NCI-H774 (cell line): ENCODE measurements at places on chromosomes 12 and 14.
A peak's percentile ranks its signal among the peaks of the same experiment; 100 is the strongest.

GRCh38 chr12:95790033-95790916, at the start of gene NTN4:
Gene NTN4, minus strand, starts transcription at chr12:95790764. Its CDS starts 455 bp downstream, at chr12:95790309.
- DNase-seq, result no peak

GRCh38 chr14:68911594-68912227, 67.4 kb downstream of the ACTN1 start:
- no peak for DNase-seq

DNA sequence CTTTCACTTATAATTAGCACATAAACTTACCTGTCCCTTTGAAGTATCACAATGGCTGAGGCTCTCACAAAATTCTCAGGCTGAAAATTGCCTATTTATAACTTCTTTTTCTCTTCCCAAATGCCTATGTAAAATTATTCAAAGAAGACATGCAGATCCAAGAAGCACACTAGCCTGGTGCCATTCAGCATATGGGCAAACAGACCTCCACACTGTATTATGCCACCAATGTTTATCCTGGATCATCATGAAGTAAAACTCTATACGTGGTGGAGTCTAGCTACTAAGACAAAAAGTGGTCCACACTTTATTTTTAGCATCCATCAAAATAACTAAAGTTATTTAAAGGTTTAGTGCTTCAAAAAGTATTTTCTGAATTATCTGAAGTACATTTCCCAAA, 15.8 kb downstream of the TC2N start:
- DNase-seq, result no peak

DNA sequence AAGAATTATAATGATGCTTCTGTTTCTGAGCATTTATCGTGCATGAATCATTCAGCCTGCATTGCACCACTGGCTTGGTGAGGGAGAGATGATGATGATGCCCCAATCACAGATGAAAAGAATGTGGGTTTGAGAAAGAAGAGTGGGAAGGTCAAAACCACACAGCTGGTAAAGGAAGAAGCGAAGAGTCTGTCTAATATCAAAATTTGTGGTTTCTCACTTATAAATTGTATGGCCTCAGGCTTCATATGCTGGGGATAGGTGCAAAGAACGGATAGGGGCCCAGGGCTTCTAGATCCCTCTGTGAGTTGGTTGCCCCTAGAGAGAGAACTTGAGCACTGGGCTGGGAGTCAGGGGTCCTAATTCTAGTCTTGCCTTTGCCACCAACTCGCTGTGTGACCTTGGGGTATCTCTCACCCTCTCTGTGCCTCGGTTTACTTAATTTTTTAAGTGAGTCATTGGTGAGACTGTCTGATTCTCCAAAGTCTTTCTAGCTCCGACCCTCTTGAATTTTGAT, 2.2 kb downstream of the OASL start:
- no peak for DNase-seq

- no peak for DNase-seq
These were observed 12.8 kb upstream of the CCDC91 start for GRCh38 chr12:28177461-28177860.

DNA sequence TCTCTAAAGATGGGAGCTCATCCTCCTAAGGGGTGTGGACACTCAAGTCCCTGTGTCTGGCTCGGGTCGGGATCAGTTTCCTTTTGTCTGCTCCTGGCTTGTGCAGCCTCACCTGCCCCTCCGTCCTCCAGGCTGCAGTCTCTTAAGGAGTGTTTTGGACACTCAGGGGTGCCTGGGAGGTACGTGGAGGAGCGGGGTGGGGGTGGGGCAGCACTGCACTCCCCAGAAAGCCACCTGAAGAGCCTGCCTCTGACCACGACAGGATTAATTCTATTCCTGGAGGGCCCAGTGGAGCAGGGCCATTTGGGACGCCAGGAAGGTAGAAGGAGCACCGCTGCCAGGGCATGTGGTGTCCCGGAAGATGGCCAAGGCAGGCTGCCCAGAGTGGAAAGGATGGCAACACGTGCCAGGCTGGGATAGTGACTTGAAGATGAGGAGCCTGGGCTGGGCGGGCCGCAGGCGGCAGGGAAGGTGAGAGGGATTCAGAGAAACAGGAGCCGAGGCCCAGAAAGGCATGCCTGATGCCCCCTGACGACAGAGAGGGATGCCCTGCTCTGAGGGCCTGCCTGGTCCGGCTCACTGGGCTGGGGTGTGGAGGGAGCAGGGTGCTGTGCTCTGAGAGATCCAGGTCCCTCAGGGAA, 14.8 kb upstream of the LRTM2 start:
- no peak for DNase-seq

- no peak for DNase-seq
These were observed 127.2 kb downstream of the BCAT1 start for GRCh38 chr12:24821691-24822090.

DNA sequence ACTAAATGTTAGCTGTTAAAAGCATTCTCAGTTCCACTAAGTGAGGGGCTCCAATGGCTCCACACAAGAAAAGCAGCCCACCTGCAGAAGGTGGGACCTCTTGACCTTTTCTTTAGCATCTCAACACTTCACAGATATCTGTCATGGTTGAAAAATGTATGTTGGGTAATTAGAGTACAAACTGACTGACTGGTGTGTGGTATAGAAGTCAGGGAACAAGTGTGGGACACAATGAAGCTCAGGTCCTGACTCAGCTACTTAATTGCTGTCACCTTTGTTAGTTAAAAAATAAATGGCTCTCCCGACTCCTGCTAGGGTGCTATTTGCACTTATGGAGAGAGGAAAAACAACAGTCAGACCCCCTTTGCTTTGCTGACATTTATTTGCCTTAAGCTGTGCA, 299.0 kb downstream of the TTC6 start:
- no peak for DNase-seq

DNA sequence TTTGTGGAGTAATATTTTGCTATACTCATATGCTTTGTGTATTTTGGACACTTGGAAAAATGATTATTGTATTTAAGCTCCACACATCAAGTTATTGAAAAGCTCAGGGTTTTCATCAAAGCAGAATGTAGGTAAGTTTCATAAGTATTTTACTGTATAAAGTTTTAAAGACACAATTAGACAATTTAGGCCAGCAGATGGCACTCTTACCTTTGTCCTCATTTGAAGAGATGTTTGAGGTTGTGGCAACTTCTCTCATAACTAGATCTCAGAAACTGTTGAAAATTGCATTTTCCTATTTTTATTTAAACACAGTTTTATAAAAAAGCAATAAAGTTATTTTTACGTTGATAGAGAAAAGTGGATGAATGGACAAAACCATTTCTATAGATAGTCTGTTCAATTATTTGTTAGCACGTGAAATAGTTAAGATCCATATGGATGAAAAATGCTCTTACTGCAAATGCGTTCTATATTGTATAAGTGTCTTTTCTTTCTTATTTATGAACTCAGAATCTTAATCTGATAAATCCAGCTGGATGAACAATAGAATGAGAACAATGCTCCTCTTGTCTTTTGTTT, 300.0 kb downstream of the AEBP2 start:
- peak; percentile 33 for DNase-seq

DNA sequence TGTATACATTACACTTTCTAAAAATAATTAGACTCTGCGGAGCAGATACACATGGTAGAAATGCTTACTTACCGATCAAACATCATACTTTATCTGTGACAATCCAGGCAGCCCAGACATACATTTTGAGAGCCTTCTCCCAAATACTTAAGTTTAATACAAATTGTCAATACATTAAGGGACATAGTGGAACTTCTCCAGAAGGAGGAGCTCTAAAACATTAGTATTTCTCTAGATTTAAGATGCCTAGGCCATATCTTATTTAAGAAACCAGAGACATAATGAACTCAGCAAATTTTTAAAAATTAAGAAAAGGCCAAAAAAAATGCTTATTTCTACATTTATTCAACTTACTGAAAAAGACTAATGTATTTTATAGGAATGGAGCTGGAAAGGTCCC, 16.1 kb downstream of the ACSM4 start:
- DNase-seq, result no peak

DNA sequence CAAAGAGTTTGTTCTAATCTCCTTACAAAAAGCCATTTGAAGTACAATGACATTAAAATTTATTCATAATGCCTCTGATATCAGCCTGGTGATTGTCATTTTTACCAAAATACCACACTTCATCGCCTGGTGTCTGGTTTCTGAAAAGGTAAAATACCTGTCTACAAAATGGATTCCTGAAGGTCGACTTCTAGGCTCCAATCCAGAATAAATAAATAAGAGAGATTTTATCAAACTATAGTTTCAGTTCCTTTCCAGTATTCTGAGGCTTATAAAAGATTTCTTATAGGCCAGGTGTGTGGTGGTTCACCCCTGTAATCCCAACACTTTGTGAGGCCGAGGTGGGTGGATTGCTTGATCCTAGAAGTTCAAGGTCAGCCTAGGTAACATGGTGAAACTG, 340.7 kb downstream of the SLC16A7 start:
- no peak for DNase-seq

- no peak for DNase-seq
These were observed 2.9 kb downstream of the SMARCD1 start for GRCh38 chr12:50087995-50088394.

DNA sequence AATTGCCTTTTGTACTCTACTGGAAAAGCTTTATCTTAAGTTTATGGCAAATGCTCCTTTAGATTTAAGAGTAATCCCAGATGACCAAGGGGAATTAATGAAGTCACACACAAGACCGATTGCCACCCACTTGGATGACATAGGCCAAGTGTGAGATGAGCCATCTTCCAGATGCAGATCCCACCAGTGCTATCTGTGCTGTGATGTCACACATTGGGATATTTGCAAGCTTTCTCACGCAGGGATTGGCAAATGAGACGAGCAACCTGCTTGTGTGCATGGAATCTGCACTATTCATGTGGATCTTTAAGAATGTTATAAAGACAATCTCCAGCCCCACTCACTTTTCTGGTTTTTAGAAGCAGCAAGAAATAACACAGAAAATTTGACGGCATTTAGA, 602.1 kb upstream of the TMEM132C start:
- no peak for DNase-seq

- no peak for DNase-seq
These were observed 41.3 kb downstream of the LTBP2 start for GRCh38 chr14:74570696-74571095.

GRCh38 chr12:5456906-5457305, 25.0 kb downstream of the NTF3 start:
- DNase-seq, result no peak

GRCh38 chr12:6444704-6445688, at the start of gene CD27:
Gene CD27, plus strand, starts transcription at chr12:6444955. Its CDS starts 141 bp downstream, at chr12:6445096.
- no peak for DNase-seq

DNA sequence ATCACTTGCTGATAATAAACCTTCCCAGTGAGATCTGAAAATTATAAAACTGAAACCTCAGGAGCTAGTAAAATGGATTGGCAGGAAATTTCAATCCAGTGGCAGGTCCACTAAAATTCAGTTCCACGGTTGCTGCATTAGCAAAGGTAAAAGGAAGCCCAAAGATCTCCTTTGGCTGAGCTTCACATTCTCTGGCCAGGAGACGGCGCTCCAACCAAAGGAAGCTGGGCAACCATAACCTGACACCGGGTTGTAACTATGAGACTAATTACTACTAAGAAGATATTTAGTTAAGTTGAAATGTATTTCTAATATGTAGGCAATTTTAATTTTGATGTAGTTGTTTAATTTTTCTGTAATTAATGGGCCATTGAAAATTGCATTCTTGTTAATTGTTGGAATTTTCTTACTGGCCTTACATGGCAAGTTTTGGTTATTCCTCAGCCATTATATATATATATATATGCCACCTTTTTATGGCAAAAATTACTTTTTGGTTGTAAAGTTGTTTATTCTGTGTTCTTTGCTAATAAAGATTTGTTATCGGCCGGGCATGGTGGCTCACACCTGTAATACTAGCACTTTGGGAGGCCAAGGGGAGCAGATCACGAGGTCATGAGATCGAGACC, 17.0 kb downstream of the OR8S1 start:
- peak; percentile 10 for DNase-seq

- no peak for DNase-seq
These were observed 956 bp downstream of the GNPTAB start for GRCh38 chr12:101829639-101830366.

DNA sequence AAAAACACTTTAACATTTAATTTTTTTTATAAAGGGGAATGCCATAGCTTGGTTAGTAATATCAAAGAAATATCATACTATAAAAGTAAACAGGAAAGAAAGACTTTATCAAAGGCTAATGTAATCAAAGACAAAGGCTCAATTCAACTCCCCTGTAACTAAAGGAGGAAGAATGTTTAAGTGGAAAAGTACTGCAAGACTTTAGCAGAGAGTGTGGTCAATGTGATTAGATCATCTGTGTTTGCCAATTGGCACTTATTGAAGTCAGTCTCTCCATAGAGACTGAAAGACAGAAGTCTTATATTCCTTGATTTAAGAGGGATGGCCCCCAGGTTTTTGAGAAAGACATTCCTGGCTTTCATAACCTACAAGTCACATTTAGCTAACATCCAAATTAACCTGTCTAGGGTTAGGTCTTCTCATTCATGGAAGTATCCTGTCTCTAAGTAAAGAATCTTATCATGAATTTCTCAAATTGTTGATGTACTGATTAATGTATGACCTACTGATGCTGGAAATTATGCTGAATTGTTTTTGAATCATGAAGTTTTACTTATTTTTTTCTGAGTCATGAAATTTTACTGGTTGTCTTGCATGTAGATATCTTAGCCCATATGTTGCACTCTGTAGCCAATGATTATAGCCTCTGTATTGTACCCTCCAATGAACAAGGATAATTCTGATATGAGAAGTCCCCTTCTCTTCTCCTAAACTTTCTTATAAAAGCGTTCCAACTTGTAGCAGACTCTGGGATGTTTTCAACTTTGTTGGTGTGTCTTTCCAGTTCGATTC, 65.4 kb downstream of the ATXN7L3B start:
- no peak for DNase-seq

DNA sequence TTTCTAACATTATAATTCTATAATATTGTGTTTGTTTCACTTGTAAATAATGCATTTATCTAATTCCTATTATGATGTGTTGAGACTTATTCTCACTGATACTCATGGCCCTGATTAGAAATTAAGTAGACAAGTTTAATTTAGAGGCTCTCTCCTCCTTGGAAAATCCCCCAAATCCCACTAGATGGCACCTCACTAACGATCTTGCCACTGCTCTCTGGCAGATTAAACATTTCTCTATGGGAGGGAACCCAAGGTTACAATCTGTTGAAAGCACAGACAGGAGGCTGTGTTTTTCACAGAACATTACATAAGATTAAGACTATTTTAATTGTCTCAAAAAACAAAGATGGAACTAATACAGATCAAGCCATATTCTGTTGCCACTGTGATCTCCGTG, 318.7 kb downstream of the LRFN5 start:
- no peak for DNase-seq

DNA sequence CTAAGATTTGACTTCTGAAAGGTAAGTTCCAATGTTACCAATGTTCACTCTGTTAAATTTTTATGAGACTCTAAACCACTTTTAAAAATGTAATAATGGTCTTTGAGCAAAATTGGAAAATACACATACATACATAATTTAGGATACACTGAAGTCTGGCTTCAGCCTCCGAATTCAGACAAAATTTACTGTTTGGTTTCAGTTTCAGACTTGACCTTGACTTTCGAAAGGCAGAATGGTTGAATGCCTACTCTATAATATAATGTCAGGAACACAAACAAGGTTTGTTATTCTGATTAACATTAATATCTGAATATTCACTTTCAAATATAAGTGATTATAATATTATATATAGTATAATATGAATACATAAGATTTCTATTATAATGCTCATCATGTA, 74.1 kb upstream of the KRAS start:
- DNase-seq, result no peak
